ENCODE measurements at places on chromosomes 12 and 14.
A peak's percentile ranks its signal among the peaks of the same experiment; 100 is the strongest.

GRCh38 chr14:31484754-31485153 is 3.1 kb downstream of the GPR33 start:
- no peak for DNase-seq

GRCh38 chr12:43816168-43816567 is 10.1 kb upstream of the TWF1 start:
- no peak for DNase-seq

- peak; percentile 43 for DNase-seq
Measured at GRCh38 chr12:93442411-93443340, 929 bp upstream of the UBE2N start.

DNA sequence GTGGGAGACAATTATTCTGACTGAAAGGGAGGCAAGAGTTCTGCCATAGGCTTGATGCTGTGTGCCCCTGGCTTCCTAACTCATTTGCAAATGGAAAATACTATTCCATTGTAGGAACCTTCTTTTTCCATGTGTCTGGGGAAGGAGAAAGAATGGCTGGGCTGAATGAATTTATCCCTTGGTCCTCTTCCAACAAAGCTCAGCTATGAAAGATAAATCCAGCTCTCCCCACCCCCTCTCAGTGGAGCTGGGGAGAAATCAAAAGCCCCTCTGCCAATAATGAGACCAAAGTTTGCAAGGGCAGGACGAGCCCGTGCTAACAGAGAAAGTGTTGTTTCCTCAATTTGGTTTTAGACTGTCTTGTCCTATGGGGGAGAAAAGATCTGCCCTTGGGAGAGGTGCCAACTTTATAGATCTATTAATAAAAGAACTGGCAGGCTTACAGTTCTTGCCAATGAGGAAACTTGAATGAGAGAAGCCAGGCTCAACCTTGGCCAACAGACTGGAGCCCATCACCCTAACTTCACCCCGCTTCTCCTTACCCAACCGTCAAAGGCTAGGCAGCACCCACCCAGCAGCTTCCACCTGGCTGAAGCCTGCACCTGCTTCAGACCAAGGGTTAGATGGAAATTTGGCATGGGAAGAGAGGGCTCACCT is 8.9 kb upstream of the TCL1B start:
- DNase-seq, result no peak

DNA sequence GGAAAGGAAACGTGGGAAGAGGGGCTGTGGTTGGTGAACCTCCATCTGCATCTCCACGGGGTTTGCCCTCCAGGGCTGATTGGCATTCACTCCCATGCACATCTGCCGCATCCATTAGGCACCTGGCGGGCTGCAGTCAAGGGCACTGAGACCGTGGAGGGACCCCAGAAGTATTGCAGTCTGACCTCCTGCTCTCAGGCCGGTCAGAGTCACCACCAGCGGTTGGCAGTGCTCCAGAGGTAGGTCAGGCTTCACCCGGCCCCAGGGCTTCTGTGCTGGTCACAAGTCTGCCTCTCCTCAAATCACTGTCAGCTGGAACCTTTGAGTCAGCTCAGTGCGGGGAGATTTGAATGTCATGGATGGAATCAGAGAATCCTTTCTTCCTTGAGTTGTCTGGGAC is 132.3 kb downstream of the PAPOLA start:
- DNase-seq, result no peak

GRCh38 chr12:111444925-111445725 is 39.4 kb downstream of the SH2B3 start:
- DNase-seq, result peak; percentile 83

DNA sequence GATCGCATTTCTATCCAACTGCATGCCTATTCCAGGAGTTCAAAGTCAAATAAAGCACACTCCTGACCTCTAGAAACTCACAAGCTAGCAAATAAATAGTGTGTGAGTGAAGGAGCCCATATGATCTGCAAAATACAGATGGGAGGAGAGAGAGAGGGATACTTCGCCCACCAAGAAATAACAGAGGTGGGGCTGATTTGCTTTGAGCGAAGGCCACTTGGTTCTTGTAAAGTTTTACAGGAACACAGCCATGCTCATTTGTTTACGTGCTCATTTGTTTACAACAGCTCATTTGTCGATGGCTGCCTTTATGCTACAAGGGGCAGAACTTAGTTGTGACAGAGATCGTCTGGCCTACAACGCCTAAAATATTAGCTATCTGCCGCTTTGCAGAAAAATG is 63.4 kb upstream of the GPATCH2L start:
- no peak for DNase-seq

- DNase-seq, result no peak
Measured at GRCh38 chr12:130031041-130031440, 127.2 kb upstream of the TMEM132D start.

DNA sequence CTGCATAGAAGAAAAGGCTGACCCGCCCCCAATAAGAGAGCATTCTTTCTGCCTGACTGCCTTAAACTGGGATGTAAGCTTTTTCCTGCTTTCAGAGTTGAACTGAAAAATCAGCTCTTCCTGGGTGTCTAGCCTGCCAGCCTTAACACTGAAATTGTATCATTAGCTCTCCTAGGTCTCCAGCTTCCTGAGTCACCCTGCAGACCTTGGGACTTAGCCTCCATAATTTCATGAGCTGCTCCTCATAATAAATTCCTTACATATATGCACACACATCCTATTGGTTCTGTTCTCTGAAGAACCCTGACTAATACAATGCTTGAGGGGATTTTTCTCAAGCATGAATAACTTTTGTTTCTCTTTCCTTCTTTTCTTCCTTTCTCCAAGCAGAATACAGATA is 76.4 kb upstream of the FAR2 start:
- no peak for DNase-seq

GRCh38 chr12:124401704-124402221 is 106.9 kb downstream of the RFLNA start:
- no peak for DNase-seq

DNA sequence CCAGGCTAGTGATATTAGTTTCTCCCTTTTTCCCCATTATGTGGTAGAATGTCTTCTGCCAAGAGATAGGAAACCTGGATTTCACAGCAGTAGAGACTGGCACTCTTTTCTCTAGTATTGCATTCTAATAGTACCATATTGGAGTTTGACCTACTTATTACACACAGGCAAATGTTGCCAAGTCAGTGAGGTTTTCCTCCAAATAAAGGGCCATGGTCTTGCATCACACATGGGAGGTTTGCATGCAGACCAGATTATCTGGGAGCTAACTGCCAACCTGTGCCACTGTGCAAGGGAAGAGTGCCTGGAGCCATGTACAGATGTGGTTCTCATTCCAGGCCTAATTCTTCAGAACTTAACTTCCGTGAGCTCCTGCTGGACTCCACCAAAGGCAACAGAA is 113.3 kb downstream of the ANO6 start:
- DNase-seq, result no peak

- no peak for DNase-seq
Measured at GRCh38 chr14:28987516-28987915, 220.9 kb downstream of the FOXG1 start.

DNA sequence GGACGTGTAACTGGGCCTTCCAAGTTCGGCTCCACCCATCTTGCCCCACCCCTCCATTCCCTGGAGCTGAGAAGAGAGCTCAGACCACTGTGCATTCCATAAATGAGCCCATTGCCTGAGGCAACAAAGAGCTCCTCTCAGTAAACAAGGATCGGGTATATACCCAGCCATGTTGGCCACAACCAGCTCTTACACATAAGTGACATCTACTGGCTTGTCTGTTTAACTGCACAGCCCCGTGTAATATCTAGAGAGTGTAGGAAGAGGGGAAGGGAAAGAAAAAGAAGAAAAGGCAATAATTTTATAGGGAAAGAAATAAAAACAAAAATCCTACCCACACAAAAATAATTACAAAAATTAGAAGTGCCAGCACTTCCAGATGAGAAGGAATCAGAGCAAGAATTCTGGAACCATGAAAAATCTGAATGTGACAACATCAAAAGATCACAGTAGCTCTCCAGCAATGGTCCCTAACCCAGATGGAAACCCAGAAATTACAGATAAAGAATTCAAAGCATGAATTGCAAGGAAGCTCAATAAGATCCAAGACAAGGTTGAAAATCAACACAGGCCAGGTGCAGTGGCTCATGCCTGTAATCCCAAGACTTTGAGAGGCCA is 308.1 kb downstream of the RPAP3 start:
- DNase-seq, result peak; percentile 66

- DNase-seq, result peak; percentile 3
Measured at GRCh38 chr14:53470351-53471043, 317.4 kb upstream of the DDHD1 start.

DNA sequence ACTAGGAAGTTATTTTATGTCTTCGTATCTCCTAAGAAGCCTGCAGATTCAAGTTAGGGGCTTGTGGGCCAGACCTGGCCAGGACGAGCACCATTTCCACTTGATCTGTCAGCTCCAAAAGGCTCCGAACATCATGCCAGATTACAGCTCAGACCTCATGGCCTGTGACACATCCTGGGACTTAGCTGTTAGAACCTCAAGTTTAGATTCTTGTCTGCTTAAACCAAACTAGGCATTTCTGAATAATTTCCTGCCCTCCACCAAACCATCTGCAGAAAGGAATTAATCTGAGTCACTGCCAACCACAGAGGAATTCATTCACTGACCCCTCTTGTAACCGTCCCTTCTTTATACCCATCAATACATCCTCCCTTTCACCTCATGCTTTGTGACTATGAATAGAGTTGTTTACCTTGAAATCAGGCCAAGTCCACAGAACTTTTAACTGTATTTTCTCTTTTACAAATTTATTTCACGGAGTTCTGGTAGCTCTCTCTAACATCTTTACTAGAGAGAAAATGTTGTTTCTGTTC is 120.3 kb downstream of the FBXL14 start:
- DNase-seq, result no peak

- peak; percentile 86 for DNase-seq
Measured at GRCh38 chr12:87150969-87151662, 878.1 kb downstream of the C12orf50 start.

GRCh38 chr12:125185740-125186470 is 120.7 kb downstream of the AACS start:
- peak; percentile 82 for DNase-seq

GRCh38 chr12:42094277-42094676 is 50.4 kb downstream of the GXYLT1 start:
- DNase-seq, result peak; percentile 27

DNA sequence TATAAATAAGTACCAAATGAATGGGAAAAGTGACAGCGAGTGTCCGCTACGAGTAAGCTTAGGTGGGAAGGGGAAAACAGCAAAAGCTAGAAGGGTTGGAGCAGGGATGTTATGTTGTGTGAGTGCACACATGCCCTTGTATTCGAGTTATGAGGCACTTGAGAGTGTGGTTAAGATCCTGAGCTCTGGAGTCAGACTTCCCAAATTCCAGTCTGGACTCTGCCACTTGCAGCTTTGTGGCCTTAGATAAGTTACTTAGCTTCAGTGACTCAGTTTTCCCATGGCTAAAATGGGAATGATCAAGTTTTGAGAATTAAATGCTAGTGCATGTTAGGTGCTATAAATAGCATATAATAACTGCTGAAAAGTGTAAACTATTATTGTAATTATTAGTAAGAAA is 44.9 kb downstream of the KTN1 start:
- no peak for DNase-seq

DNA sequence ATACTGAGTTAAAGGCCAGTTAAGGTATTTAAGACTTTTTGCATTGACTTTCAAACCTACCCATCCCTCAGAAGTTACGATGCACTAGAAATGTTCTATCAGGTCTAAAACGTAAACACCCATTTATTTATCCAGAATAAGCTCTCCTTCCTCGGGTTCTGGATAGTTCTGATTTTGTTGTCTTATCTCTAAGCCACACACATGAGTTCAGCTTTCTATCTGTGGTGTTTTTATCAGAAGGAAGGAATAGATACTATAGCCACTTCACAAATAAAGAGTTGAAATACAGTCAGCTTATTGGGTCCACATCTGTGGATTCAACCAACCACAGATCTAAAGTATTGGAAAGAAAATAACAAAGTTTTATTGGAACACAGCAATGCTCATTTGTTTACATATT is 5.4 kb downstream of the SFSWAP start:
- DNase-seq, result no peak

DNA sequence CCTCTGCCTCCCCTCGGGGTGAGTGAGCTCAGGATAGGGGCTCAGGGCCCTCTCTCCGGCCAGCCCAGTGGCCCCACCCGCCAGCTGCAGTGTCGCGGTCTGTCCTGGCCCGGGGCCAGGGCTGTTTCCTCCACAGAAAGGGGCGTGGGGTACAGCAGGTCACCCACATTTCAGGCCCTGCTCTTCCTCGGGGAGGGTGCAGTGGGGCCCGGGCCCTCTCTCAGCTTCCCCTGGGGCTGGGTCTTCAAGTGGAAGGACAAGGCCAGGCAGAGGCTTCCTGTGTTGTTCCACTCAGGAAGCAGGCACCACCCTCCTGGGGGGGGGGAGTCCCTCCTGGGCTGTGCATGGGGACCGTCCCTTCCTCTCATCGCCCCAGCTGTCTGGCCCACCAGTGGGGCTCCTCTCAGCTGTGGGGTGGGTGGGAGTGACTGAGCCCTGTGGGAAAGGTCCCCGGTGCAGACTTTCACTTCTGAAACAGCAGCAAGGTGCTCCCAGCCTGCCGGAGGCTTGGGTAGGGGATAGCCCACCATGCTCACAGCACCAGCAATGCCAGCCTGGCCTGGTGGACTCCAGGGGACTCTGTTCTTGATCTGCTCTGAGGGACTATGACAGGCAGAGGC is 3.7 kb downstream of the GPR132 start:
- DNase-seq, result no peak

- DNase-seq, result no peak
Measured at GRCh38 chr14:98698341-98698740, 573.7 kb downstream of the BCL11B start.

DNA sequence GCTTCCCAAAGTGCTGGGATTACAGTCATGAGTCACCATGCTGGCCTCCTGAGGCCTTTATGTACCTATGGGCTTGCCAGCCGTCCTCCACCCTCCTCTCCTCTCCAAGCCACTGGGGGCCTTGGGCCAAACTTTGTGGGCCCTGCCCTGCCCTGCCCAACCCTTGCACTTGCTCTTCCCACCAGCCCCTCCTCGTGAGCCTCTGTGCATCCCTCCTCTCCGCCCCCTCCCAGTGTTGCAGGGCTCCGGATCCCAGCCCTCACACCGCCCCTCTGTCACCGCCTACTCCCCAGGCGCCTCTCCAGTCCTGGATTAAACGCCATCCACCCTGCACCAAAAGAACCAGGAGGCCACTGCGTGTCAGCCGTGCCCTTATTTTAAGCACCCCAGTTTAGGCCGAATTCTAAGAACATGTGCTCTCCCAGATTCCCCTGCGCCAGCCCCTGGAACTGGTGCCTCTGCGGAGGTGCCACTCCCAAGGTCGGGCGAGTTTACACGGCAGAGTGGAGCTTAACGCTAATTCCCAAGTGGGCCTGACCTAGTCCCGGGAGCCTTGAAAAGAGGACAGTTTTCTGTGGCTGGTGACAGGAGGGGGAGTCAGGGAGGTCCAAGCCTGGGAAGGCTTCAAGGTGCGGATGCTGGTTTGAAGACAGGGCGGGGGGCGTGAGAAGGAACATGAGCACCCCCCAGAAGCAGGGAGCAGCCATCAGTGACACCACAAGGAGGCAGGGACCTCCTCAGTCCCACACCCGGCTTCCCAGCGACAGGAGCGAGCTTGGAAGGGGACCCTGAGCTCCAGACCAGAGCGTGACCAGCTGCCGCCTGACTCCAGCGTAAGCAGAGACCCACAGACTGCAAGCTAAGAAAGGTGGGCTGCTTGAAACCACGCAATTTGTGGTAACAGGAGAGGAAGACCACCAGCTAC is 21.2 kb upstream of the CDCA4 start:
- DNase-seq, result no peak

- DNase-seq, result no peak
Measured at GRCh38 chr12:1972260-1972659, 32.0 kb downstream of the DCP1B start.

GRCh38 chr12:15558915-15559528 is 230.2 kb downstream of the EPS8 start:
- no peak for DNase-seq

GRCh38 chr14:70735043-70735442 is 74.3 kb downstream of the MAP3K9 start:
- no peak for DNase-seq
